ENCODE measurements at places on chromosomes 3 and 15.

DNA sequence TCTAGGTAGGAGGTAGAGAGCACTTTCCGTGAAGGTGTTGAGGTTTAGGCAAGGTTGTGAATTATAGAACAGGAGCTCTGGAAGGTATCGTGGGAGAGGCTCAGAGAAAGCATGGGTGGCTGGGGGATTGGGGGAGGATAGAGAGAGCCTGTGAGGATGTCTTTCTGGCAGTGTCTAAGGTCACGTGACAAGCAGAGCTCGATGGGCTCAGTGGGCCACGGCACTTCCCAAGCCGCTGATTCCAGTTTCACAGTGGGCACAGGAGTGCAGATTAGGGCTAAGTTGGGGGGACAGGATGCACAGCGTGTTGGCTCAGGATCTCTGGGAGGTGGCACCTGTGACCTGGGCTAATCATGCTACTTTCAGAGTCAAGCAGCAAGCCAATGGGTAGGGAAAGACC lies 52.0 kb downstream of the CEMIP start:
- no peak for DNase-seq

DNA sequence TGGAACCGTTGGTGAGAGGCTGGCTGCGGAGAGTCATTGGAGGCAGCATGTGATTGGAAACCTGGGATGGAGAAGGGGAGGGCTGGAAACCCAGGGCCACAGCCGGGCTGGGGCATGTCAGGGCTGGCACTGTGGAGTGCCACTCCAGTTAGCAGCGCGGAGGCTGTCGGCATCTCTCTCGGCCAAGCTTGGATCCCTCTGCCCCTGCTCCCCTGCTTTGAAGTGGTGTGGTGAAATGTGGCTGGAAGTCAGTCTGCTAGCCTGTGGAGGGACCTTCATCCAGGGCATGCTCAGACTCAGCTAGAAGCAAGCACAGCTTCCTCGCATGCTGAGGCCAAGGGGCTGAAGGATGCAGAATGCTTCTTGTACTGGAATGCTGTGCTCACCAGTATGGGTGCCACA lies 13.5 kb downstream of the SLCO3A1 start:
- DNase-seq: no peak

- DNase-seq: no peak
These were observed 3.7 kb upstream of the LSG1 start for GRCh38 chr3:194675680-194676079.

DNA sequence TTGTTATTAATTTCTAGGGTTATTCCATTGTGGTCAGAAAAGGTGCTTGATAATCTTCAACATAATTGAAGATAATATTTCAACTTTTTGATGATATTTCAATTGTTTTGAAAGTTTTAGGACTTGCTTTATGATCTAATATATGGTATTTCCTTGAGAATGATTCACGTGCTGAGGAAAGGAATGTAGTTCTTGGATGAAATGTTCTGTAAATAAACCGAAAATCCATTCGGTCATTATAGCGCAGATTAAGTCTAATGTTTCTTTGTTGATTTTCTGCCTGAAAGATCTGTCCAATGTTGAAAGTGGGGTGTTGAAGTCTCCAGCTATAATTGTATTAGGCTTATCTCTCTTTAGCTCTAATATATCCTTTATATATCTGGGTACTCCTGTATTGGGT lies 617.5 kb upstream of the NECTIN3 start:
- no peak for DNase-seq

DNA sequence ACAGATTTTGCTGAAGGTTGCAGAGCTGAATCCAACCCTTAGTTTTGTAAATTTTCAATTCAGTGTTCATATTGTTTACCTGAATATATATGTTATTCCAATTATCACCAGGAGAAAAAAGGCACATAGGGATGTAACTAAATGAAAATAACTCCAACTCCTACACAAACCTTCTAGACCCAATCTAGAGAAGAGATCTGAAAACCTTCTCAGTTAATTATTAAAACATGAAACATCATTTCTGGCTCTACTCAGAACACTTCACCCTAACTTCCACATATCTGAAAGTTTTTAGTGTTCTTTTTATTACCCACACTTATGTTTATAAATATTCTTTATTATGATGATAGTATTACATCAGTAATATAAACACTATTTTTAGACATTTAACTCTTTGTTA lies 76.6 kb downstream of the LRRFIP2 start:
- DNase-seq: no peak

DNA sequence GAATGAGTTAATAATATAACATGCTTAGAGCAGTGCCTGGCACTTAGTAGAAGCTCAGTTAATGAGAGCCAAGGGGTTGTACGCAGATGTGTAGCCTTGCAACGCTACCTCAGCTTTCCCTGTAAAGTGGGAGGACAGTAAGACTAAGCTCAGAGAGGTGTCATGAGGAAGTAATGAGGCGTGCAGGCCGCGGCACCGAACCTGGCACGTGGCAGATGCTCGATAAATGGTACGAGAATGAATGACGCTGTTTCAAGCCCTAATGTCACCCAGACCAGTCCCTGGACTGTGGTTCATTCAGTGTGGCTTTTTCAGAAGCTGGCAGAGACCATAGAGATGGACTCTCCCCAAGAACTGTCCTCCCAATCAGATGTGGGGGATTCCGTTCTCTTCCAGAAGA lies 21.2 kb downstream of the GRIP2 start:
- DNase-seq: no peak

DNA sequence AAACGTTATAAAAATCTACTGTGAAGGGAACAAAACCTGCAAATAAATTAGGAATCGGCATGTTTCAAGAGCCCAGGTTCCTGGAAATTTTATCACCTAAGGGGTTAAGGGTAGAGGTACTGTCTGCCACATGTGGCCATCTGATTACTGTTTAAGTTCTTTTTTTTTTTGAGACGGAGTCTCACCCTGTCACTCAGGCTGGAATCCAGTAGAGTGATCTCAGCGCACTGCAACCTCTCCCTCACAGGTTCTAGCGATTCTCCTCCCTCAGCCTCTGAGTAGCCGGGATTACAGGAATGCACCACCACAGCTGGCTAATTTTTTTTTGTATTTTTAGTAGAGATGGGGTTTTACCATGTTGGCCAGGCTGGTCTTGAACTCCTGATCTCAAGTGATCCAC lies 35.8 kb downstream of the UQCC5 start:
- DNase-seq: no peak

- no peak for DNase-seq
These were observed 14.5 kb downstream of the SEMA3G start for GRCh38 chr3:52430416-52430810.

DNA sequence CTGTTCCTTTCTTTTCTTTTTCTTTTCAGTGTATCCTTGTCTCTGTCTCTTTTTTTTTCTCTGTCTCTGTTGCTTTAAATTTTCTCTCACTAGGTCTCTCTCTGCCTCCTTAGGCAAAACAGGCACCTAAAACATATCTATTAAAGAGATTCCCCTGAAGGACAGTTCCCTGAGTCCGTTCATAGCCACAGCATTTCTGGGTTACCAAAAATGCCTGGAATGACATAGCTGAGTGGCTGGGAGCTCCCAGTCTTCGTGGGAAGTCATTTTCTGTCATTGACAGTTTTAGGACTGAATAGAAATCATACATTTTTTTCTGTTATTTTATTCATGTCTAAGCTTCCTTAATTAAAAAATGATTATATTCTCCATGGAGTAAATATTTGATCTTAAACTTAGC lies 323.8 kb upstream of the AZI2 start:
- no peak for DNase-seq

GRCh38 chr15:93865586-93865985 lies 365.8 kb upstream of the MCTP2 start:
- no peak for DNase-seq

DNA sequence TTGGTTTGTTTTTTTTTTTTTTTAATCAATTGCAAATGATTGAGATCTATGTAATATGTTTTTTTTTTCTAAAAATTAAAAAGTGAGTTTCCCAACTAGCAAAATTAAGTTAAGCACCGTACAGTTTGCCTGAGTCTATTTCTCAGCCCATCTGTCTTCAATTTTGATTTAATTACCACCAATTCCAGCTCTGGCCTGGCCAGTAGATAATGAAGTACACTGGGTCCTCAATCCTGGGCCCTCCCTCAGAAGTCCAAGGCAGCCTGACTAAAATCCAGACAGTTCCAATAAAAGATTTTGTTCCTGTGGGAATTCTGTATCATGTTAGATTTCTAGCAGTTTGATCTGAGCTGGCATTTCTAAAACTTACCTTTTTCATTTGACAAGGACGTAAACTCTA lies 887.2 kb downstream of the NAALADL2 start:
- no peak for DNase-seq

- DNase-seq: no peak
These were observed 12.2 kb downstream of the NEK10 start for GRCh38 chr3:27356976-27357375.

DNA sequence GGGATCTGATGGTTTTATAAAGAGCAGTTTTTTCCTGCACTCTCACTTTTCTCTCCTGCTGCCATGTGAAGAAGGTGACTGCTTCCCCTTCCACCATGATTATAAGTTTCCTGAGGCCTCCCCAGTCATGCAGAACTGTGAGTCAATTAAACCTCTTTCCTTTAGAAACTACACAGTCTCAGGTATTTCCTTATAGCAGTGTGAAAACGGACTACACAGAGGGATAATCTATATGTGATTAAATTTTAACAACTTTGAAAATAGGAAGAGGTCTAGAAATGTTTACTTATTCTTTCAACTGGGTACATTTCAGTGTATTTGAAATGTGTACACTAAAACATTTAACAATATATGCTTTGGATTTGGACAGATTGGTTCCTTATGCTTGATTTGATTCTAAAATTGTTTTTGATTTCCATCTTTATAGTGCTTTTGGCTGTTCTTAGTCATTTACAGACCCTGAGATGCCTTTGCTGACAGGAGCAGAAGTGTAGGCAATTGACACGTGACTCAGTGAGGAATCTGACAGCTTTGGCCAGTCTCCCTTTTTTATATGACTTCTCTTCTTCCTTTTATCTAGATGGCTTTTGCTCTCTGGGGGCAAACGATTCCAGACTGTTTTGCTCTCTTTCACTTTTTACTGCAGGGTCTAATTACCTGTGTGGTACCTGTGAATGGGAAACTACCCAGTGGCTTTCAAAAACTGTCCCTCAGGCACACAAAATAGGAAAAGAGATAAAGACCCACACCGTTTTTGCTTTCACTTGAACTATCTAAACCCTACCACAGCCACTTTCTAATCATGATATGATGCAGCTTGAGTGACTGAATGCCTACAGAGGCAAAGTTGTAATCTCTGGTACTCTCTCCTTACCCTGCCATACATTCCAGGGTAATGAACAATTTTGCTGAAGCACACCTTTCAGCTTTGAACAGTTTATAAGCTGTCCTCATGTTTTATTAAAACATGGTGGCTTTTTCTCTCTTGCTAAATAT lies 422.6 kb downstream of the ROBO1 start:
- DNase-seq: no peak

DNA sequence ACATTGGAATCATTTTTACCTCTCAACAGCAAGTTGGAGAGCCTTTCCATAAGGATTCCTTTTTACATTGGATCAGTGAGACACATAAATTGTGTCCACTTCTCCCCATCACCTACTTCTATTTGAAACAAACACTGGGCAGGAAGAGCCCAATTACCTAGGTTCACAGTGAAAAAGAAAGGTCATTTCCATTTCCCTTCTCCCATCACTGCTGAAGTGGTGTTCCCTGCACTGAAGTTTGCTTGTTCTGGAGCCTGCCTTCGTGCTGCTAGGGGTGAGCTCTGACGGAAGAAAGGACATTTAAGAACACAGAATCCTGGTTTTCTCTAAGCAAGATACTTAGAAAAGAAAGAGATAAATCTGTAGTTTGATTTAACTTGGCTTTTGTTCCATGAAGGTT lies 123.8 kb upstream of the ZBTB20 start:
- DNase-seq: no peak

DNA sequence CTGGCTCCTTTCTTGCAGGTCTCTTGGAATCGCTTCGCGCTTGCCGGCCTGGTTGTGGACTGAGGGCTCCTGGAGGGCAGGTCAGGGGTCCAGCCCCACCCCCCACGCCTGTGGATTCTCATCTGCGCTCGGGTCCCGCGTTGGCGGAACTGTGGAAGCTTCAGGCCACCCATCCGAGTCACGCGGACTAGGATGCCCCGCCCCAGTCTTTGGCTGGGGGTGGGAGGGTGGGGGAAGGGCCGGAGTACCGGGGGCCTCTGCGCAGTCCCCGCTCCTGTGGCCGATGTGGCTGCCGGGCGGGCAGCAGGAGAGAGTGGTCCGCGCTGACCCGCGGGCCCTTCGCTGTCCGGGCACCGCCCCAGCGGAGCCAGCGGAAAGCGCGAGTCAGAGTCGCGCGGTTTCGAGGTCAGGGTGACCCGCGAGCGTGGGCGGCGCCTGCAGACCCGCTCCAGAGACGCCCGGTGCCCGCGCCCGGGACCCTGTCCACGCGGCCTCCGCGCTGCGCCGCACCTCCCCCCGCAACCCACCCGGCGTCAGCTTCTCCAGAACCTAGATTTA lies 114.2 kb downstream of the KLF13 start:
- no peak for DNase-seq

- DNase-seq: no peak
These were observed 25.6 kb upstream of the FAM174B start for GRCh38 chr15:92681141-92681631.

DNA sequence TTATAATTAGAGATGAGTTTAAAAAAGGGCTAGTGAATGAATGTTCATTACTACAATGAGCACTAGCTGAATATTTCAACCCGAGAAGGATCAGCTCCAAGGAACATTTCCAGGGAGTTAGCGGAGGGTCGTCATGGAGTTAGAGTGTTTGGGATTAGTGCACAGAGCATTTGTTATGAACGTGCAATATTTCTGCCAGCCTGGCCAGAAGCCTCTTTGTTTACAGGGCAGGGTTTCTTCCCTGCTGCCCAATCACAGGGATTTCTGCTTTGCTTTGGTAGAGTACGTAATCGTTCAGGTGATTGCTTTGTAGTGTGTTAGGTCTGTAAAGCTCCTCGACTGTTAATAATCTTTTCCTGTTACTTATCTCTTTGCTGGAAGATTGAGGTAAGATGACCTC lies 5.9 kb downstream of the CGNL1 start:
- no peak for DNase-seq

DNA sequence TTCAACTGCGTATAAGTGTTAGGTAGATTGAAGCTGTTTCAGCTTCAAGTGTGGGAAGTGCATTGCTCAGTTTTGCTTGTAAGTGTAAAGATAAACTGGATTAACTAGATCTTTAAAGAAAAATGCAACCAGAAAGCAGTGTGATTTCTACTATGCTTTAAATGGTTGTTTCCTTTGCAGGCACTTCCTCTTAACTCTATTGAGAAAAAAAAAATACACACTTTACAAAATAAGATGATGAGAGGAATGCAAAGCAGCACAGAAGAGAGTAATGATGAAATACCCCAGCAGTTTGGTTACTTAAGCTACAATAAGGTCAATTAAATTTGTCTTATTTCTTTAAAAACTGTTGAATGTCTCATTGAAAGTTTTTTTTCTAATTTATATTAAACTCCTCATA lies 40.8 kb downstream of the DPH6 start:
- DNase-seq: no peak

- no peak for DNase-seq
These were observed 366.7 kb downstream of the SHQ1 start for GRCh38 chr3:72481542-72481941.
